T follicular helper cell (primary cell): ENCODE measurements at places on chromosomes 6 and 20.

DNA sequence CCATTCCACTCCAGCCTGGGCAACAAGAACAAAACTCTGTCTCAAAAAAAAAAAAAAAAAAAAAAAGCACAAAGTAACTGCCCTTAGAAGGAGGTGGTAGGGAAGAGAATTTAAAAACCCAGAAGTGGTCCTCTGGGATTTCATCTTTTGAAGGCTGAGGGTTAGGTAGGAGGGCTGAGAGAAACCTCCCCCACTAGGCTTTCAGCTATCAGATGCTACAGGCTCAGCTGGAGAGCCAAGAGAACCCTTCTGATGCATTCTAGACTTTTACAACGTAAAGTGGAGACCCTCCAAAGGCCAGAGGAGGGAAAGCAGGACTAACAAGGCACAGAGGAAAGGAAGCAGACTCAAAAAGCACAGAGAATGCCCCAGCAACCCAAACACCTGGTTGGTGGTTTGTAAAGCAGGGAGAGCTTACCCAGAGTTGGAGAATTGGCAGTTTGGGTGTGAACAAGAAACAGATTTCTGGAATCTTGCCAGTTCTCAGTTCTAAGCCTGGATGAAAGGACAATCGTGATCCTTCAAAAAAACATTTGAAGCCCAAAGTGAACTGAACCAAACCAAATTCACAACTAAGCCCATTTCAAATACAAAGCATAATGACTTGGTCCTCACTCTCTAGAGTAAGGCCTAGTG is 23.2 kb upstream of the SPAG4 start:
- no peak for DNase-seq

DNA sequence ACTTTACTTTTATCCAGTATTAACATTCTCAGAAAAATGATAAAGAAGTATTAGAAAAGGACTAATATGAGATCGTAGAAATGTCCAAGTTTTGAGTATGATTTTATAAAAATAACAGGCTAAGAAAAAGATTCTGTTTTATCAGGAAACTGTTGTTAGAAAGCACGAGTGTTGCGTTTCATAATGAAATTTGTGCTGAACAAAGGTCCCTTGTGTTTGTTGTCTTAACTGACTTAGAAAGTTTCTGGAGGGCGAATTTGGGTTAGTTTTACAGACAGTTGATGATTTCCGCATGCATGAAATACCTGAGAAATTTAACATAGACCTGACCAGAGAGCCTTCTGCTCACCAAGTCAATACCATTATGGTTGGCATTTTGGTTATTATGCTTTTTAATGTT is 136.0 kb downstream of the FNDC1 start:
- DNase-seq, result no peak

DNA sequence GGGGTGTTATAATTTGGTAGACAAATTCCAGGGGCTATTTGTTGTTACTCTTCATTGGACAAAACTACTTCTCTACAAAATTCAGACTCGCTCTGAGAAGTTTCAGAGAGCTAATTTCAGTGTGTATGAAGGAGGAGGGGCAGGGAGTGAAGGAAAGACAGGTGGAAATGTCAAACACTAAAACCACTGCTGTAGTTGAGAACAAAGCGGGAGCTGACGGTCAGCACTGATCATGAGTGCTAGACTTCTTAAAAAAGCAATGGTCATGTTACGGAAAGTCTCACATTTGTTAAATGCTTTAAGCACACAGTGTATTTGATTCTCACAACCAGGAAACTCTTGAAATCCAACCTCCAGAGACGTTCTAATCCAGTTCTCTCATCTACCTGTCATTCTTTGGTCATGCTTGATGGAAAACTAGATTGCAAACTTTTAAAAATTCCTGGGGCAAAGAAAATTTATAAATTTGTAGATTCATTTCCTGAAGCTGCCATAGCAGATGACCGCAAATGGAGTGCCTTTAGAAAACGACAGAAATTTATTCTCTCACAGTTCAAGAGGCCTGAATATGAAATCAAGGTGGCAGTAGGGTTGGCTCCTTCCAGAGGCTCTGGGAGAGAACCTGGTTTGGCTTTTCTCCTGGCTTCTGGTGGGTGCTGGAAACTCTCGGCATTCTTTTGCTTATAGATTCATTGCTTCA is 100.7 kb upstream of the CARMIL1 start:
- no peak for DNase-seq

DNA sequence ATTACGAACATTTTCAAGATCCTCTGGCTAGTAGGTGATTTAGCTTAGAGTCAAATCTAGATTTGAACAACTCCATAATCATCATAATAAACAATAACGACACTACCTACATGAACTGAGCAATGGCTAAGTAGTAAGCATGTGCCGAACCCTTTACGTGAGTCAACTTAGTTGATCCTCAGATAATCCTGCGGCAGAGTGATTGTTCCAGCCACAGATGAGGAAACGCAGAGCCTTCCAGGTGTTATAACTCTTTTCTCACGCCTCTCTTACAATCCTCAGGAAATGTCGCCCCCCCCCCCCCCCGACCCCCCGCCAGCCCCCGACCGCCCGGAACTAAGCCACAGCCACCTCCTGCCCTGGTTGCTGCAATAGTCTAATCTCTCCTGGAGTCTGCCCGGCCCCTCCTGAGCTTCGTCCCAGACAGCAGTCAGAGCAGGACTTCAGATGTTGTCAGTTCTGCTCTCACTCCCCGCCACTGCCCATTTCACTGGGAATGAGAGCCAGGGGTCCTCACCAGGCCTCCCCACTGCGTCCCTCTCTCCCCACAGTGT is 141.5 kb upstream of the AGPAT4 start:
- DNase-seq, result no peak

DNA sequence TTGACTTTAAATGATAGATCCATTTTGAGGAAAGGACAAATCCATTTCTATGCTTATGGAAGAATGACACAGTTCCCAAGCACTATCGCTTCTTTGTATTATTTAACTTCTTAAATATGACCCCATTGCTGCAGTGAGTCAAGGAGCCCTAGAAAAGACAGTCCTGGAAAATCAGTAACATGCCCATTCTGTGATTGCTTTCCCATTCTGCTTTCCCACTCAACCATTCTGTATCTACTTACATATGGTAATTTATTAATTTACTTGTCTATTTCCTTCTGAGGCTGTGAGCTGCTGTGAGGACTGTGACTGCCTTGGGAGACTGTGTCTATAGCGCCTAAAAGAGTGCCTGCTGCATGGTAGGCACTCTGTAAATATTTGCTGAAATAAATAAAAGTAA is 85.4 kb upstream of the TMEM30A start:
- no peak for DNase-seq

- no peak for DNase-seq
These were observed 22.7 kb downstream of the ZDHHC14 start for GRCh38 chr6:157403686-157404051.

- DNase-seq, result no peak
These were observed 221.8 kb upstream of the FAM83B start for GRCh38 chr6:54624779-54625178.

- DNase-seq, result no peak
These were observed 309.9 kb downstream of the BMP7 start for GRCh38 chr20:56956534-56956933.

DNA sequence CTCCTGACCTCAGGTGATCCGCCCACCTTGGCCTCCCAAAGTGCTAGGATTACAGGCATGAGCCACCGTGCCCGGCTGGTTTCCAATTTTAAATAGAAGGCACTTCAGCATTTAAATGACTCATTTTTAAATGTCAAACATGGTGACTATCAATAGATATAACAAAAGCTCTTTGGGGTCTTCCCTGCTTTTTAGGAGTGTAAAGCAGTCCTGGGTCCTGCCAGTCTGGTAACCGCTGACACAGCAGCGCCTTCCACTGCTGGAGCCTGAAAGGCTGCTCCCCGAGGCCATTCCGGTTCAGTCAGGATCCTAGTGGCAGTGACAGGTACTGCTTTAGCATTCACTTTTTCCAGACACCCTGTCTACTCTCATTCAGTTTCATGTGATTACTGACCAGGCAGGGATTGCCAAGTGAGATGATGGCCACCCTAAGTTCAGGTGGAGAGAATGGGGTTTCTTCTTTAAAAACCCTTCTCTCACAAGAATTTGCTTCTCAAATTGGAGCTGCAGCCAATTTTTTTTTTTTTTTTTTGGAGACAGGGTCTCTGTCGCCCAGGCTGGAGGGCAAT is 5.1 kb downstream of the DIDO1 start:
- DNase-seq, result peak; percentile 62

DNA sequence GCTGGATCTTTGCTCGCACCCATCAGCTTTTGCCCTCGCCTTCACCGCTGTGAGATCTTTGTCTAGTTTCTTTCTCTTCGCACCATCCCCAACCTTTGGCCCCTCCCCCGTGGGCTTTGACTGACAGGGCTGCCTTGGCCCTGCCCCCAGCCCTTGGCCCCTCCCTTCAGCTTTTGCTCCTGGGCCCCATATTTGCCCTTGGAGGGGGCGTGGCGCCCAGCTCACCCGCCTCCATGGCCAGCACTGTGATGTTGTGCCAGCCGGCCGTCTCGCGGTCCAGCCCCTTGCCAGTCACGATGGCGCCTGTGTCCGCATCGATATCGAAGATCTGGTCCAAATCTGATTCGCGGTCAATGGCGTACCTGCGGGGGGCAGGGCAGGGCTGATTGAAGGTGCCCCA is 81.1 kb downstream of the CD40 start:
- no peak for DNase-seq

- no peak for DNase-seq
These were observed 81.2 kb downstream of the SLC23A2 start for GRCh38 chr20:4920131-4920530.

DNA sequence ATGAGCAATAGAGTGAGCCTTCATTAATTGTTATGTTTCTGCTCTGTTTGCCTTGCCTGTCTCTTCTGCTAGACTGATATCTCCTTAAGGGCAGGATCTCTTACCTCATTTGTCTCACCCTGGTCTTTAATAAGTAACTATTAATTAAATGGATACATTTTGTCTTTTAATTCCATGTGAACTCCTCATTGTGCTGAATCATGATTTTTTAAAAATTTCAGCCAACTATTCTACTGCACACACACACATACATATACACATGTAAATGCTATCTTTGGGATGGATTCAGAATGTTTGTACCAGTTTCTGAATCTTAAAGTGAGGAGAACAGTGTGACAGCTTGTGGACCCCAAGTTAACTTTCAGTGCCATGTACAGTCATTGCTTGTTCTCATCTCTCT is 731.1 kb upstream of the MAP3K7 start:
- DNase-seq, result no peak

GRCh38 chr20:62716198-62716940 is 7.7 kb downstream of the NTSR1 start:
- peak; percentile 15 for DNase-seq

DNA sequence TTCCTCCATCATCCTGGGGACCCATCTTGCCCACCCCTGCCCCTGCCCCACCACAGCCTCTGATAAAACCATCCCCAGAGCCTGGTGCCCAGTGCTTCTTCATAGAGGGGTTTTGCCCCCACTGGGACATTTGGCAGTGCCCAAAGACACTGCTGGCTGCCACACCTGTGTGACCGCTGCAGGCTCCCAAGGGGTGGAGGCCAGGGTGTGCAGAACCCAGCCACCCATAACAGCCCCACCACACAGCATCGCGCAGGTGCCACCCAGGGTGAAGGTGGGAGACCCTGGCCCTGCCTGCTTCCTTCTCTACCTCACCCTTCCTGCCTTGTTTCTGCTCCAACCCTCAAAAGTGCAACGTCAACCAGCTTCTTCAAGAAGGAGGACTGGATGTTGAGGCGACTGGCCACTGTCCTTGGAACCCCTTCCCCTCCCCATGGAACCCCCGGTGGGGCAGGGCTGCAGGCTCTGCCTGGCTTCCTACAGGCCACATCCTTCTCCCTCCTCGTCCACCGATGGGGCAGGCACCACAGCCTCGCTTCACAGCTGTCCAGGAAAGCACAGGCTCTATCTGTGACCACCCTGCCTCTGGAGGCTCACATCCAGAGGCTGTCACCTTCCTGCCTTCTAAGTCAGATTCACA is 79.2 kb upstream of the MPC1 start:
- no peak for DNase-seq

GRCh38 chr6:41429506-41430504 is 94.4 kb downstream of the NCR2 start:
- DNase-seq, result no peak

DNA sequence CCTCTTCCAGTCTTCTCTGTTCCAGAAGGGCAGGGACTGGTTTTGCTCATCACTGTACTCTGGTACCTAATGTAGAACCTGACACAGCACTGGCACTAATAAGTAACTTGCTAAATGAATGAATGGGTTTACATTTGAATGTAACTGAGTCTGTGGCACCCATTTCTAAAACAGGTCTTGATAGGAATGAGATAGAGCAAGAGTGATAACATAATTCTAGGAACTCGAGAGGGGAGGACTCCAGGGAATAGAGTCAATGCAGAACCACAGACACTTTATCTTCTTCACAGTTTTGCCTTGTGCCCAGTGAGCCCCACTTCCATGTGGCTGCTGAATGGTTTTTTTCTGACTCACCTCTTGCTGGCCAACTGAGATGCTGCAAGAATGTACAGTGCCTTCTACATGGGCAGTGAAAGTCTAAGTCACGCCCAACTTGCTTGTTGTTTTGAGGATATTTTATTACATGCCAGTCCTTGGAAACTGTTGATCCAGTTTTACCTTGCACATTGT is 61.1 kb downstream of the TBC1D7 start:
- DNase-seq, result no peak

- no peak for DNase-seq
These were observed 66.5 kb downstream of the ADTRP start for GRCh38 chr6:11711984-11712711.
